Hematopoietic multipotent progenitor cell treated with erythropoietin and hydrocortisone succinate and interleukin-3 and kit ligand, for 4 days (in vitro differentiated cells): ENCODE measurements at places on chromosomes 1 and 21.

DNA sequence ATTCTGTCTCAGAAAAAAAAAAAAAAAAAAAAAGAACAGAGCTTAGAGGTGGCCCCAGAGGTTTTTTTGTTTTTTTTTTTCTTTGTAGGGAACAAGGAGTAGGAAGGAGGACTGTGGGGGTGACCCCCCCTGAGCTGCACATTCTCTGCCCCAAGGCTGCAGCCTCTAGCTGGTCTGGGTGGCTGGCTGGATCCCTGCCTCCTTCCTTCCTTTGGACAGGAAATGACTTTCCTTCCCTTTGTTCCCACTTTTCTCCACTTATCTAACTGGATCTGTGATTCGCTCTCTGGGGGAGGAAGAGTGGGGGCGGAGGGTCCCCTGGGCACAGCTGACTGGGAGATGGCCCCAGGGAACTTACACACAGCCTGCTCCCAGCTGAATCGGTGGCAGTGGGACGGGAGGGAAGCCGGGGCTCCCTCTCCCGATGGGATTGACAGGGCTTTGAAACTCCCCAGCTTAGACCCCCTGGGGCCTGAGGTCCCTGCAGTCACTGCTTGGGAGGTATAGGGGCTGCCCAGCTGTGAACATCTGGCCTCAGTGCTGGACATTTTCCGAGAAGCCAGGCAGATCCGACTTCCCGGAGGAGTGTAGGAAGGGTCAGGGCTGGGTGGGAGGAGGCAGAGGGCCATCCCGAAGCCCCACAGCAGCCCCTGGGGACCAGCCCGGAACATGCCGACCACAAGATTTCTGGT lies 2.1 kb downstream of the FBLIM1 start:
- no peak for DNase-seq

GRCh38 chr1:46411601-46412341 lies 17.7 kb downstream of the FAAH start:
- DNase-seq: no peak

DNA sequence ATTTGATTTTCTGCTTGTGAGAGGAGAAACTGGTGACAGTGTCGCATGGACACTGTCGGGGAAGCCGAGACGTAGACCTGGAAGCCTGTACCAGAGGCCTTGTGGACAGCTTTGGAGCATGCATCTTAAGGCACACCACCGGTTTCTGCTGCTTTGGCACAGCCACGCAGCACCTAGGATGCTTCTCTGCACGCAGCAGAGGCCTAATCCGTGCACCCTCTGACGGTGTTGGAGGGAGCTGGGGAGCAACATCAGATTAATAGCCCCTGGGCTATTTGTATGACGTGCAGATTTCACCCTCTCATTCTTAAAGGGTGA lies 30.3 kb downstream of the TEX35 start:
- DNase-seq: peak; percentile 65

- no peak for DNase-seq
Observed at GRCh38 chr1:15330028-15330427, 79.7 kb upstream of the EFHD2 start.

DNA sequence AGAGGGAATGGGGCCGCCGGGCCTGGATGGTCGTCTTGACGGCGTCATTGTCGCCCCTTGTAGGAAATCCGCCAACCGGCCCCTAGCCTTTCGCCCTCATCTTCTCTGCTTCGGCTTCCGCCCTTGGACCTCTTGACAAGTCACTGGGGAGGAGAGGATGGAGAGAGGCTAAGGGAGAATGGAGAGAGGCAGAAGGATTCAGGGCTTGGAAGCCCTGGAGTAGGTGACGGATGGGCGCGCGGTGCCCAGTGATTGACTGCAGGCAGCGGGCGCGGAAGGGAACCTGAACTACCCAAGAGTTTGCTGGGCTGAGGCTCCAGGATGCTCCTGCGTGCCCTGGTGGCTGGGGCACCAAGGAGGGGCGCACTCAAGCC lies 651 bp downstream of the PDE4B start:
- peak; percentile 6 for DNase-seq

- DNase-seq: peak; percentile 12
Observed at GRCh38 chr1:197995408-197996258, 78.5 kb downstream of the LHX9 start.

DNA sequence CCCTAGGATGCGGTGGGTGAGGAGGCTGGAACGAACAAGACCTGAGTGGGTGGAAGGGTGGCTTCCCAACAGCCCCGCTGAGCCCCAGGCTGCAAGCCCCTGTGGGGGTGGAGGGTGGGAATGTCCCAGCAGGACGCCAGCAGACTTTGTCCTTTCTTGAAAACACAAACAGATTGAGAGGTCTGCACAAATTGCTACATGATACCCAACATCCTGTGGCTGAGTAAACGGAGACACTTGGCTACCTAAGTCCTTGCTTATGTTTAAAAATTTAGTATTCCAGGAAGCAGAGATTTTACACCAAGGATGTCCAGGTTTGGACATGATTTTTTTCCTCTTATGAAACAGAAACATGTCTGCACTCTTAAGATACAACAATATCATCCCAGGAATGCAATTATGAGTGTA lies 11.8 kb upstream of the F3 start:
- DNase-seq: no peak

DNA sequence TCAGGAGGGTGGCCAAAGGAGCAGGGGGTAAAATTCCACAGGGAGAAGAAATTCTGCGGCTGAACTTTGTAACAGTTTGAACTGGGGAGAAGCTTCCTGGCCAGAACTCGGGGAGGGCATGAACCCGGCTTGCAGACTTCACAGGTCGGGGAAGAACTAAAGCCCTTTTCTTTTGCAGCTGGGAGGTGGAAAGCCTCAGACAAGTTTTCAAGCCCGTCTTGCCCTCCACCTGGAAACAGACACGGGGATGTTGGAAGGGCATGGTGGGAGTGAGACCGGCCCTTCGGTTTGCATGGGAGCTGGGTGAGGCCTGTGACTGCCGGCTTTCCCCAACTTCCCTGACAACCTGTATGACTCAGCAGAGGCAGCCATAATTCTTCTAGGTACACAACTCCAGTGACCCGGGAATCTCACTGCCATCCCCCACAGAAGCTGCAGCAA lies 11.3 kb downstream of the THEM4 start:
- DNase-seq: no peak

DNA sequence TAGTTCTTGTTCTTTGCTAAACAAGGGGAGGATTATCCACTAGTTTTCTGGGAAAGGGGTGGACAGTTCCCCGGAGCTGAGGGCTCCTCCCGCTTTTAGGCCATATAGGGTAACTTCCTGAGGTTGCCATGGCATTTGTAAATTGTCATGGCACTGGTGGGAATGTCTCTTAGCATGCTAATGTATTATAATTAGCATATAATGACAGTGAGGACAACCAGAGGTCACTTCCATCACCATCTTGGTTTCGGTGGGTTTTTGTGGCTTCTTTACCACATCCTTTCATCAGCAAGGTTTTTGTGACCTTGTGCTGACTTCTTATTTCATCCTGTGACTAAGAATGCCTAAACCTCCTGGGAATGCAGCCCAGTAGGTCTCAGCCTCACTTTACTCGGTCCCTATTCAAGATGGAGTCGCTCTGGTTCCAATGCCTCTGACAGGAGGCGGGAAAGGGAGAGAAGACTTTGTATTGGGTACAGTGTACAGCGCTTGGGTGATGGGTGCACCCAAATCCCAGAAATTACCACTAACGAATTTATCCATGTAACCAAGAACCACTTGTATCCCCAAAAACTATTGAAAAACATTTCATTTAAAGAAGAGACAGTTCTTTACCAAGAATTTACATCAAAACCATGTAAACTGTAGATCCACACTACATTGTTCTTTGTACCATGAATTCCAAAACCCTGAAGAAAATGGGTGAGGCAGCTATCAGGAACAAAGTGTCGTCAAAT lies 8.7 kb upstream of the SLC2A5 start:
- peak; percentile 37 for DNase-seq

DNA sequence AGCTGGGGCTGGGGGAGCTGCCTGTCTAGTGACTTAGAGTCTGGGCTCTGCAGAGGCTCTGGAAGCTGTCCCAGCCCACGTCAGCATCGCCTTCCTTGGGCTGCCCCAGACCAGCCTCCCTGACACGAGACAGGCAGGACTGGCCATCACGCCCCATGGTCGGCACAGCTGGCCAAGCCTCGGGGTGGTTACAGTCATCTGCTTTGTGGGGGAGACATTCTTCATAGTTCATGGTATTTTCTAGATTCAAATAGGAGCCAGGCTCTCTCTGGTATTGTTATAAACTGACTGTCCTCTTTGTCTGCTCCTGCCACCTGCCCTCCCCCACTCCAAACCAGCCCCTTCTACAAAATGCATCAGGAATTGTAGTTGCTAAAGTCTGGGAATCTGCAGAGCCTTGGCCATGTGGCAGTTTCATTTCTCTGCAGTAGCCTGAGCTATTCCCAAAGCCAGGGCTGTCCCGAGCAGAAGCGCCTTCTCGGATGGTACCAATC lies 29.4 kb downstream of the OLFML2B start:
- DNase-seq: no peak

- no peak for DNase-seq
Observed at GRCh38 chr1:70153739-70154138, 51.6 kb downstream of the LRRC40 start.

DNA sequence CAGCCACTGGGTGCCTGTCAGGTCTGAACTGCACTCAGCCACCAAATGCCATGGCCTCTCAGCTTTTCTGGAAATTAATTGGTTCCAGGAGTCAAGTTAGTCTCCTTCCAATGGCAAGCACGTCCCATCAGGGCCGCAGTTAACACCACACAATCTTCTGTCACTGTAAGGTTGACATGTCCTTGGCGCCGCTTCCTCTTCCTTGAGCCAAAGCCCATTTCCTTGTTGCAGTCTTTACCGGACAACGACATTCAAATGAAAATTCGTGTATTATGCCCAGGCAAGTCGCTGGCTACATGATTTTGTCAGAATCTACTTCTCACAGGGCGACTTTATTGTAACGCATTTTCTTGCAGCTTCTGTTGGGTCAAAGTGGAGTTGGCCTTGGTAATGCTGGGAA lies 430.6 kb upstream of the KAZN start:
- DNase-seq: no peak

DNA sequence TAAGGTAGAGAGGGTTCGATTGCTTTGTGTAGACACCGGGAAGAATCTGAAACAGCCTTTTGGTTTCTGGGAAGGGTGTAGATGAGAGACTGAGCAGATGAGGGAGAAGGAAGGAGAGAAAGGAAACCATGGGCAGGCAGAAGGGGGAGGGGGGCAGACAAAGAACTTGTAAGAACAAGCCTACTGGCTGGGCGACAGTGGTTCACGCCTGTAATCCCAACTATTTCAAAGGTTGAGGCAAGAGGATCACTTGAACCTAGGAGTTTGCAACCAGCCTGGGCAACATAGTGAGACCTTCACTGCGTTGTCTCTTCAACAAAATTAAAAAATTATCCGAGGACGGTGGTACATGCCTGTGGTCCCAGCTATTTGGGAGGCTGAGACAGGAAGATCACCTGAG lies 106.2 kb downstream of the TM2D1 start:
- no peak for DNase-seq

DNA sequence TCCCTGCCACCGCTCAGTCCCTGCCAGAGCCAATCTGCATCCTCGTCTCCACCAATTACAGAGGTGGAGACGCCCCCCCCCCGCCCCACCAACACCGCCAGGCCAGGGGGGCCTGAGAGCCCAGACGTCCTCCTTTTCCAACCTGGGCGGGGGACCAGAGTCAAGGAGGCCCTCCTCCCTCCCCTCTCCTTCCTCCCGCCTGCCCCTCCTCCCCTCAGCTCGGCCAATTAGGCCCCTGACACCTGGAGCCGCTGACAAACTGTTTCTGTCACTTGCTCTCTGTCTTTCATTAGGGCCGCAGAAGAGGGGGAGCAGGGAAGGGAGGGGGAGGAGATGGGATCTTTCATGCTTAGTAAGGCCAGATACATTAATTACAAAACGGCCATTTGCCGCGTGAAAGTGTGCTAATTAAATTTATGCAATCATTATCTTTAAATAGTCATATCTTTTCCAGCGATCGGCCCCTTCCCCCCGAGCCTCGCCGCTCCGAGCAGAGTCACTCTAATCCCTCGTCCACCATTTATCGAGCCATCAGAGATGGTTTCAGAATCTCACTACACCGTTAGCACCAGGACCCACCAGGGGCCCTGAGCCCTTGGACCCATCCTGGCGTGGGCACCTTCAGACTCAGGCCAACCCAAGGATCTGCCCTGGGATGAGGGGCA lies 94.7 kb downstream of the PAX7 start:
- no peak for DNase-seq

DNA sequence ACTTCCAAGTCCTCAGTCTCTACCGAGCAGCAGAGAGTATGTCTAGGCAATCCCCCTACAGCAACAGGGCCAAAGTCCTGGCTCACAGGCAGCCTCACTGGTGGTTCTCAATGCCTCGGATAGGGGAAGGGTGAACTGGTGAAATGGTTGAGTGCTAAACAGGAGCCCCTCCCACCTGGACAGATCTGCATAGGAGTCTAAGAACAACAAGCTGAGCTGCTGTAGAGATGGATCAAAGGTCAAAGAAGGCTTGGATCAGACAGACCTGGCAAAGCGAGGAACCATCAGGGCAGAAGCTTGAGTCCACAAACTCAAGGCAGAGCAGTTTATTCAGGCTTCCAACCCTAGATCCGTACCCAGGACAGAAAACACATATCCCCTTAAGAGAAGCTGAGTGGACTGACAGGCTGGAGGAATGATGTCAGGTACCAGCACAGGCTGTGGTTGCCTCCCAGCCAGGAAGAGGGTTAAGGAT lies 31.8 kb downstream of the RABIF start:
- DNase-seq: no peak

GRCh38 chr21:14056771-14057191 lies 154.0 kb downstream of the LIPI start:
- no peak for DNase-seq

GRCh38 chr1:56526571-56527174 lies 52.7 kb downstream of the PLPP3 start:
- DNase-seq: peak; percentile 8

- no peak for DNase-seq
Observed at GRCh38 chr1:239786464-239786863, 305.2 kb upstream of the FMN2 start.

DNA sequence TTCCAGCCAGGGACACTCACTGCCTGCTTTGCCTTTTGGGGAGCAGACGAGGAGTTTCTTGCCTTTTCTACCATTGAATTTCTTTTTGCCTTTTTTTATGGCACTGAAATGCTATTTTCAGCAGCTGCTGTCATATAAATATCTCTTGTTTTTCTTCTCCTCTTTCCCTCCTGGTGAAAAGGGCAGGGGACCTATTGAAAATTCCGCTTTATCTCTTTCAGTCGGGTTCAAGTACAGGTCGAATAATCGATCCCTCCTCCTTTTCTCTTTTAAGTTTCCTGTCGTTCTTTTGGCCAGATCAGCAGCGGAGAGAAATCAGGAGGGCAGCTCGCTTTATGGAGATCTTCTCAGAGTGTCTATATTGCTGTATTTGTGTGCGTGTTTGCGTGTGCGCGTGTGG lies 67.4 kb upstream of the CASZ1 start:
- no peak for DNase-seq
